CD8-positive, alpha-beta T cell (primary cell): ENCODE measurements at places on chromosomes 11 and 22. TPM values are rescaled to one million over a fixed set of nuclear protein-coding genes. Genes with fewer than 3 reads are reported as not detected.
A peak's percentile ranks its signal among the peaks of the same experiment; 100 is the strongest.

Gene SMDT1
- total RNA-seq: 30.4 TPM

DNA sequence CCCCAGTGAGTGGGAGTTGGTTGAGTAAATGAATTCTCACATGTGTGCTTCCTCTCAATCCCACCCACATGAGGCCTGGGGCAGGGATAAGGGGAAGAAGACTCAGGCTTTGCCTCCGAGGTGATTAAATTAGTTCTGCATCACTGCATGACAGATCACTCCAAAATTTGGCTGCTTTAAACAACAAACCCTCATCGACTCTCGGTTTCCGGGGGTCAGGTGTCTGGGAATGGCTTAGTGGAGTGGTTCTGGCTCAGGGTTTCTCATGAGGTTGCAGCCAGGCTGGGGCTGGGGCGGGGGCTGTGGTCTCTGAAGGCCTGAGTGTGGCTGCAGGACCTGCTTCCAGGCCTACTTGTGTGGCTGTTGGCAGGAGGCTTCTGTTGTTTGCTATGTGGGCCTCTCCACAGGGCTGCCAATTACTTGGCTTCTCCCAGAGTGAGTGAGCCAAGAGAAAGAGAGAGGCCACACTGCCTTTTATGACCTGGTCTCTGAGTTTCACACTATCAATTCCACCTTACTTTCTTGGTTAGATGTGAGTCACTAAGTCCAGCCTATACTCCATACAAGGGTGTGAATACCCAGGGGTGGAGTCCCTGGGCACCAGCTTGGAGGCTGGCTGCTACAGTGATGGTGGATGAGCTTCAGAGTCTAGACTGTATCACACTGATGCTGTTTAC is 15.9 kb downstream of the MOGAT2 start:
- no peak for DNase-seq

GRCh38 chr22:40153192-40153591 is 24.5 kb upstream of the TNRC6B start:
- no peak for DNase-seq

Gene FOLR1
- not detected for total RNA-seq

GRCh38 chr11:14255238-14255534 is 103.8 kb downstream of the RRAS2 start:
- DNase-seq: no peak

GRCh38 chr22:45743687-45744086 is 72.1 kb downstream of the ATXN10 start:
- DNase-seq: no peak

DNA sequence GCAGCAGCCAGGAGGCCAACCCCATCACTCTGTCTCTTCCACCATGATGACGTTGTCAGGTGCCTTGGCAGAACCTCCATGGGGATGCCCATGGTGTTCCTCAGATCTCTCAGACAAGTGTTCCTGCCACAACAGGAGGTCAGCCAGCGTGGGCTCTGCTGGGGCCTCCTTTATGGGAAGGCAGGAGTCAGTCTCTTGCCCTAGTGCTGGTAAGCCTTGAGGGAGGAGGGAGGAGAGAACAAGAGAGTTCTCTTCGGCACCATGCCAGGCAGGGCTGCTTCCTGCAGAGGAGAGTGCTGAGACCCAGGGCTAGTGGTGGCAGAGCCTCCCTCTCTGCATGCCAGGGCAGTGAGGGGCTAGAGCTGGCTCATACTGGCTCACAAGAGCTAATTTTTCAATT is 32.5 kb downstream of the GNAZ start:
- DNase-seq: no peak

- no peak for DNase-seq
Observed at GRCh38 chr22:44455963-44456358, 42.1 kb downstream of the RTL6 start.

- DNase-seq: no peak
Observed at GRCh38 chr11:121154486-121155314, 53.7 kb downstream of the TECTA start.

Gene NCR3LG1
- 11.2 TPM for total RNA-seq

- DNase-seq: no peak
Observed at GRCh38 chr22:23859201-23859600, 1.5 kb downstream of the SLC2A11 start.

Gene MS4A15
- total RNA-seq: not detected

Gene OR5A1
- not detected for total RNA-seq

- no peak for DNase-seq
Observed at GRCh38 chr11:97746818-97747217, 1273.9 kb upstream of the CNTN5 start.

GRCh38 chr11:55172734-55173415 is 89.1 kb upstream of the TRIM48 start:
- no peak for DNase-seq

GRCh38 chr11:76240161-76240540 is 33.8 kb upstream of the WNT11 start:
- no peak for DNase-seq

Gene OR52N4
- total RNA-seq: 0.78 TPM

DNA sequence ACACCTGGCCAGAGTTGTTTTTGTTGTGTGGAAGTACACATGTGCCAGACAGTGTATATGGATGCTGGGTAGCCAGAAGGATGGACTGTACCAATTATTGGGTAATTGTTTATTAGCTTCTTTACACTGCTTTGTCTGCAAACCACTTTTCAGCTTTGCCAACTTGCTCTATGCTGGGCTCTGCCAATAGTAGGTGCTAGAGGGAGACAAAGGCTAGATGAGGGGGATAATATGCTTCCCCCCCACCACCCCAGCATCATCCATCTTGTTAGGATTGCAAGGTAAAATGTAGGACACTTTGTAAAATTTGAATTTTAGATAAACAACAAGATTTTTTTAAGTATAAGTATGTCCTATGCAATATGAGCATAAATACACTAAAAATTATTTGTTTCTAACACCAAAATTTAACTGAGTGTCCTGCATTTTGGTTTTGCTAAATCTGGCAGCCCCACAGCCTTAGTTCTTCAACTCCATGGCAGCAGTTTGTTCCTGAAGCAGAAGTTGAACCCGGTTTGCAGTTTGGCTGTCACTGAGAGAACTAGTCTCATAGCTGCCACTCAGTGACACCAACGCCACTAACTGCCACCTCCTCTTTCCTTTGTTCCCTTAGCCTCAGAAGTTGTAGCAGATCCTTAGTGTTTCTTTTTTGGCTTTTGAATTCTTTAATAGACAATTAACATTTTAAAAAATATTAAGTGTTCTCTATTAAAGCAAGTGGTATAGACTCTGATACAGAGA is 78.8 kb downstream of the CCDC81 start:
- no peak for DNase-seq

Gene TSPAN32
- 145 TPM for total RNA-seq

- no peak for DNase-seq
Observed at GRCh38 chr11:107931206-107931605, 3.0 kb downstream of the RAB39A start.

Gene BRSK2
- 0.31 TPM for total RNA-seq

DNA sequence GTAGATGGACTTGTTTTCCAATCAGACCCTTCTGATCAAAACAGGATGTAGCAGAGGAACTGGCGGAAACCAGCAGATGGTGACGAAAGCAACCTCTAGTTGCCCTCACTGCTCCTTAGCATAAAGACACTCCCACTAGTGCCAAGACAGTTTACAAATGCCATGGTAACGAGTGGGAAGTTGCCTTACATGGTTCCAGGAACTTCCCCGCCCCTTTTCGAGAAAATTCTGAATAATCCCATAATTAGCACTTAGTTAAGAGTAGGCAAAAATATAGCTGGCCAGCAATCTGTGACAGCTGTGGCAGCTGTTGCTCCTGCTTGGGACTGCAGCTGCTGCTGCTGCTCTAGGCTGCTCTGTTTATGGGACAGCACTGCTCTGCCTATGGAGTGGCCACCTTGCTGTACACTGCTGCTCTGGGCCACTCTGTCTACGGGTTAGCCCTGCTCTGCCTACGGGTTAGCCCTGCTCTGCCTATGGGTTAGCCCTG is 33.4 kb upstream of the SORL1 start:
- DNase-seq: peak; percentile 49

DNA sequence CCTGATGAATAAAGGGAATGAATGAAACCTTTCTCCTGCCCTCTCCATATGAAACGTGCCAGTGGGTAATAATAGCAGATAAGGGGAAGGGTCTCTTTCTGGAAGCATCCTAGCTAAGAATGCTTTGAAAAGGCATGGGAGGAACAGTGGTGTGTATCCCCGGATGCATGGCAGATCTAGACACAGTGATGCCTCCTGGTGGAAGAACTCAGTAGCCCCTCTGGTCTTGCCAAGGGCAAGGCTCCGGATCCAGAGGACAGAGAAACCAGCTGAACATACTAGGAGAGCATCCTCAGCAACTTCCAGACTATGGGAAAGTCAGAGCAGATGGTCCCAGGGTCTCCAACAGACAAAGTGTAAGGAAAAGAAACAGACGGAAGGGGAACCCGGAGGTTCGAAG is 6.4 kb downstream of the BAIAP2L2 start:
- DNase-seq: no peak

DNA sequence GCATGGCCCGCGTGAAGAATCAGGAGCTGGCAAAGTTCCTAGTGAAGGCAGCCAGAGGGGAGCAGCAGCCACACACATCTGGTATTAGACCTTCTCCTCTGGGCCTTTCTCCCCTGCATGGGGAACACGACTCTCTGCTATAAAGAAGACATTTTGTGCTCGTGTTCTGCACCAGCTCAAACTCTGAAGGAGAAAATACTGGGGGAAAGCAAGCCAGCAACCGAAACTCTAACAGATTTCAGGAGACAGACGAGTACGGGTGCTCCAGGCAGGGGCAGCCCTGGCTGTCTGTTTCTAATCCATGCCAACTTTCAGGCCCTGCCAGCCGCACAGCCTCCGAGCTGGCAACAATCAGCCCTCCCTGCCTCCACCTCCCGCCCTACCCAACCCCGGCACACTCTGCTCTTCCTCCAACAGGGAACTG is 296.3 kb downstream of the BRD1 start:
- DNase-seq: no peak

- DNase-seq: no peak
Observed at GRCh38 chr11:109735128-109735527, 313.1 kb downstream of the C11orf87 start.

Gene GUCY1A2
- not detected for total RNA-seq

- DNase-seq: peak; percentile 50
Observed at GRCh38 chr11:64809781-64810241, 540 bp downstream of the MEN1 start.

Gene CDC42EP2
- total RNA-seq: 0.76 TPM

DNA sequence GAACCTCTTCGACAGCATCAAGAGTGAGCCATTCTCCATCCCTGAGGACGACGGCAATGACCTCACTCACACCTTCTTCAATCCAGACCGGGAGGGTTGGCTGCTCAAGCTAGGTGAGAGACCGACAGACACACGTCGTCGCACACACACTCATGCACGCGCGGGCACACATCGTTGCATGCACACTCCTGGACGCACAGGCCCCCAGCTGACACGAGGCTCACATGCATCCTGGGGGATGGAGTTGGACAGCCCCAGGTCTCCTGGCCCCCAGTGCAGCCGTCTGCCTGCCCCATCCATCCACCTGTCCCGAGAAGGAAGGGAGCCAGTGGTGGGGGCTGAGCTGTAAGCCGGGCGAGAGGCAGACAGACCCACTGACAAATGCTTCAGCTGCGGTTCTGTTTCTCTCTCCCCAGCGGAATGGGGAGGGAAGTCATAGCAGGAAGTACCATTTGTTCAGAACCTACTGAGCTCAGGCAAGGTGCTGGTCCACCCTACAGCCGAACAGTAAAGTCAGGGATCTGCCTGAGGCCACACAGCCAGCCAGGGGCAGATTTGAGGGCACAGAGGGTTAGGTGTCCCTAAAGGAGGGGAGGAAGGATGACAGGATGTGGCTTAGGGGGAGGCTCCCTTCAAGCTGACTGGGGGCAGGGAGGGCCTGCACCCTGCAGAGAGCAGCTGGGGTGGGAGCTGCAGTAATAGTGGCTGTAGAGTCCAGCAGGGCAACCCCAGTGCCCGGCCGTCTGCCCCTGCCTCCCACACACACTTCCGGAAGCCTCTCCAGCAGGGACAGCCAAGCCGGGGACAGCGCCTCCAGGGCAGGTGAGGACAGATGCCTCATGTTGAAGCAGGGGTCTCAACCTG is 27.1 kb downstream of the CYTH4 start:
- DNase-seq: no peak

Gene GGTLC2
- not detected for total RNA-seq

DNA sequence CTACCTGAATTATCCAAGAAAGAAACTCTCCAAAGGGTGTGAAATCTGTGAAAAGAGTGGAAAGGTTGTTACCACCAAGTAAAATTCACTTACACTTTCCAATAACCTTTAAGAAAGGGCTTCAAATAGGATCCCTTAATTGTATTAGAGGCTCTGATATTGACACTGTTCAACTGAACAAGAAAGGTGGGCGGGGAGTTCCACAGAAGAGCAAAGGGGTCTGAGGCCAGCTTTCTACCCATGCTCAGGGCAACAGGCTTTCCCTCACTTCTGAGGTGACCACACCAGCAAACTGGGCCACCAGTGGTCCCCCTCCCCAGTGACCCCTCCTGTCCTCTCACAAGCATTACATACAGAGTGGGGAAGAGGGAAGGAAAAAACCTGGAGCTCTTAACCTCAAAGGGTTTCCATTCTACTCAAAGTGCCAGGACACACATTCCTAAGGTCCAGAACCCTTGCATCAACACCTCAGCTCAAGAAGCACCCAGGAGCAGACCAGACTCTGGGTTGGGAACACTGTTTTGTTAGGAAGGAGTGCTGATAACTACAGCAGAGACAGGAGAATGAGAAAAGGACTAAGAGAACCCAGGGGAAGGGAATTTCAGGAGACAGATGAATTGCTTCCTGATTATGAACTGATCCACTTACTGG is 71.6 kb upstream of the AKIP1 start:
- DNase-seq: no peak

Gene IGLL1
- total RNA-seq: not detected

DNA sequence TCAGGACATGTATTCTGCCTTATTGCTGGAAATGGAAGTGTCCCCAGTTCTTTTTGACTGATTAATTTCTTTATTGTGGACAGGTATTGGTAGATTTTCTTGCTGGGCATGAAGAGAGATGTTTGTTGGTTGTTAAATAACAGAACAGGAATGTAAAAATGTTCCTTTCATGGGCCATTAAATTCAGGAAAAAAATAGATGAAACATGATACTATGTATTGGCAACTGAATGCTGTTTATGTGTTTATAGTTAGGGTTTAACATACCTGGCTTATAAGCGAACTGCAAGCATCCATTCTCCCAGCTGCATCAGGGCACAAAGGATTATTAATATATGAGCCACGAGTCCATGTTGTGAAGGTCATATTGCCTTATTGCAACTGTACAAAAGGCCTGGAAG is 368.5 kb downstream of the NELL1 start:
- DNase-seq: no peak

Gene BIK
- total RNA-seq: 6.1 TPM
